ENCODE measurements at places on chromosomes 5 and 9.

- no peak for DNase-seq
These were observed 5.9 kb upstream of the SLC22A5 start for GRCh38 chr5:132363431-132364112.

DNA sequence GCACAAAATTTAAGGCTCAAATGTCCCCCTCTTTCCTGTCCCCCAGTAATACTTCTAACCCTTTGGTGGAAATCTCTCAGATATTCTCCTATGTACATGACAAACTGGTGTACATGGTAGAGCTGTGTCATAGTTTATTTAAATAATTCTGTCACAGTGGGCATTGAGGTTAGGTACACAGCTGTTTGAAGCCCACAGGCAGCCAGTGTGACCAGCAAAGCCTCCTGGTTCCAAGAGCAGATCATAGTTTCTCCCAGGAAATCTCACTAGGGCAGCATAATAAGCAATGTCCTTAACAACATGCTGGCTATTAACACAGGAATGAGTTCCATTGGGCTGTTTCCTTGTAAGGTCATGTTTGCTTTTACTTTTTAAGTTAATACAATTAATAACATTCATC is 63.9 kb downstream of the NDST1 start:
- no peak for DNase-seq

- DNase-seq, result no peak
These were observed 119.3 kb downstream of the RPS23 start for GRCh38 chr5:82158755-82159413.

DNA sequence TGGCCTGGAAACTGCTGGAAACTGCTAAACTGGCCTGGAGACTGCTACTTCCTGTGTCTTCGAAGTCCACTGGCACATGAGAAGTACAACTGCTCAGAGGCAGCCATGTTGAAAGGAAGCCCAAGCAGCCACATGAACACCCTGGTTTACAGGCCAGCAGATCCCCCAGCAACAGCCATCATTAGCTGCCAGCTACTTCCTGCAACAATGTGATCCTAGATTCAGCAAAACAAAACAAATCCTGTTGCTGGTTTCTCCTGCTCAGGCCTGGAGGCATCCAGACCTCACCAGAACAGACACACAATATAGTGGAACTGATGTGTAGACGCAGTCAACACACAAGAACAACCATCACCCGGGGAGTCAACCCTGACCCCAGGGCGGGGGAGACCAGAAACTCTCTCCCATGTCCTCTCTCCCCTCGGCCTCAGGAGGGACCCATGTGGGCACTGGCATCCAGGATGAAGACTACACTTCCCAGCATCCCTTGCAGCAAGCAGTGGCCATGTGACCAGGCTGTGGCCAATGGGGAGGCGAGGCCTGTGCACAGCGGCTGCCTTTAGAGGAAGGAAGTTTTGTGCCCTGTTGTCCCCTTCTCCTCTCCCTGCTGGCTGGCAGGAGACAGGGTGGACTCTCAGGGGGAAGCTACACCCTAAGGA is 9.2 kb upstream of the LCN15 start:
- no peak for DNase-seq

- DNase-seq, result no peak
These were observed 5.8 kb upstream of the RAB14 start for GRCh38 chr9:121207371-121207940.

- no peak for DNase-seq
These were observed 91.7 kb upstream of the SLCO6A1 start for GRCh38 chr5:102590467-102590866.

DNA sequence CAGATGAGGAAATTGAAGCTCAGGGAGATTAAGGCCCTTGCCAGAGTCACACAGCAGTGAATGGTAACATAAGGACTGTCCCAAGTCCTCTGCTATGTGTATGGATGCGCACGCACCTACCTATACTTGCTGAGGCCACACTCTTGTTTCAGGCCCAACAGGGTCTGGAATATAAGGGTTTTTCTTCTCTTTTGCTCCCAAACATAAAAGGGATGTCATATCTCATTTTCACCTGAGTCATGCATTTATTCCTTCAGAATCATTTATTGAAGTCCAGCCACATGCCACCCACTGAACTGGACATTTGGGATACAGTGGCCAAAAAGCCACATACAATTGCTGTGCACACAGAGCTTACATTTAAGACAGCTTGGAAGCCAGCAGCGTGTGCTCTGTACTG is 92.0 kb downstream of the SH3TC2 start:
- no peak for DNase-seq

DNA sequence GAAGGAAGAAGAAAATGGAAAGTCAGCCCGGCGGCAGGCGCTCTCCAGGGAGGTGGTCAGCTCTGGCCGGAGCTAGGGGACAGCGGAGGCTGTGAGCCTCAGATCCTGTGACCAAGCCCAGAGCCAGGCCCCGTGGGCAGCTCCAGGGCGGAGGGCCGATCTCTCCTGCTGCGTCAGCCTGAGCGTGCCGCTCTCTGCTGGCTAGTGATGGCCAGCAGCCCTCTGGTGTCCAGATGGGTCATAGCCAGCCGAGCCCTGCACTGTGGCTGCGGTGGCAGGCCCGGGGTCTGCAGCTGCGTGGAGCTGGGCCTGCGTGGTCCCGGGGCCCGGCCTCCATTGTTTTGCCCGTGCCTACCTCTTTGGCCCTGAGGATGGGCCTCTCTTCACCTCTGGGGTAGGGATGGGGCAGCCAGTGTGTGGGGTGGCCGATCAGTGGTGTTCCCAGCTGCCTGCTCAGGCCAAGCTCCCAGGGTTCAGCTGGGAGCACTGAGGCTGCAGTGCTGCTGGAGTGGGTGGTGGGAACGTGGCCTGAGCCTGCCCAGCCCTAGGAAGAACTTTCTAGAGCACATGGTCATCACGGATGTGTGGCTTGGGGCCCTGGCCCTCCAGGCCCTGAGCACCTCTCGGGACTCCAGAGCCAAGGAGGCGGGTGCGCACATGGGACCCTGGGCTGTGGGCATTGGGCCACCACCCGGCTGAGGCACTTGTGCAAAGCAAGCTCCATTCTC is 17.1 kb upstream of the NRARP start:
- no peak for DNase-seq

DNA sequence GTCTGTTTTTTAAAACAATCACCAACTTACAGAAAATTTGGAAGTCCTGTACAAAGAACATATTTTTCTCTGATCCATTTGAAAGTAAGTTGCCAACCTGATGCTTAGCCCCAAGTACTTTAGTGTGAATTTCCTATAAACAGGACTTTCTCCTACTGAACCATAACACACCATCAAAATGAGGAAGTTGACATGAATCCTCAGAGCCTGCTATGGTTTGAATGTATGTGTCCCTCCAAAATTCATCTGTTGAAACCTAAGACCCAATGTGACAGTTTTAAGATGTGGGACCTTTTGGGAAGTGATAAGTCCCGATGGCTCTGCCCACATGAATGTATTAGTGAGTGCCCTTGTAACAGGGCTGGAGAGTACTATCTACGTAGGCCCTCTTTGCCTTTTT is 6.4 kb upstream of the ACOT12 start:
- DNase-seq, result no peak

DNA sequence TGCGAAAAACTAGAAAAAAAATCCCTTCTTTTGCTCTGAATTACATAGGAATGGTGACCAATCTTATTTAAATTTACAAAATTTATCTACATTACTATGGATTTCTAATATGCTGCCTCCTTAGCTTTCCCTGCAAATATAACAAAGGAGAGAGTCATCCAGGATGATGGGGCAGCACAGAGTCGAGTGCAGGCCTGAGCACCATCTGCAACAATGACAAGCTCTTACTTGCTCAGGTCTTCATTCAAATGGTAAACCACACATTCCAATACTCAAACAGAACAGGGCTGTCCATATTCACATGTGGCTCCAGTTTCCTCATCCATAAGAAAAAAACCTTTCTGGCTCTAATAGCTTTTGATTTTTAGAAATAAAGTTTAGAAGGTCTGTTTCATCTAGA is 33.5 kb upstream of the ZNF354B start:
- DNase-seq, result no peak

DNA sequence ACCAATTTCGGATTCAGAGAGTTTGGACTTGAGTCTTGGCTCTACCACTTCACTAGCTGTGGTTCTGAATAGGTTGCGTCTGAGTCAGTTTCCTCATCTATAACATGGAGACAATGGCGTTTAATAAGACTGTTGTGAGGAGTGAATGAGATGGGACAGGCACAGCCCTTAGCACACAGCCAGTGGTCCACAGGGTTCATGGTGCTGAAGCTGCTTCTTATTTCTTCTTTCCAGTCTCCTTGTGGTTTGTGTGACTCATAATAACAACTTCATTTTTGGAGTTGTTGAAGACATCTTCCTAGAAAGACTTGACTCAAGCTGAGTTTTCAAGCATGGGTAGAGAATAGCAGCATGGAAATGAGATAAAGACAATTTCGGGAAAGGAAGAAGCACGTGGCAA is 172.6 kb upstream of the PPP2R2B start:
- no peak for DNase-seq

DNA sequence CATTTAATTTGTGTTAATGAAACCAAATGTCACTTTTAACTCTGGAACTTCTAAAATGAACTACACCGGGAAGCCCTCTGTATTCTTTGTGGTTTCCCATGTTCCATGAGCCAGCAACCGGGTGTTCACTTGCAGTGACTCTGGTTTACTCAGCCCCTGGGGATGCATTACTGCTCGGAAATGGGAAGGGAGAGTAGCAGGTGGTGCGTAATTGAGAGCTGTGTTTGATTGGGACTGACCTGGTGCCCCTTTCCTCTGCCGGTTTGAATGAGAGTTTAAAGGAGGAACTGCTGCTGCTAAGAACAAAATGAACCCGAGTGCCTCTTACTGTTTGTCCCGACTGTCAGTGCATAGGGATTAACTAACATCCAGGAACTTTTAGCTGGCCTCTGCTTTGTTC is 100.1 kb upstream of the DHFR start:
- DNase-seq, result no peak

DNA sequence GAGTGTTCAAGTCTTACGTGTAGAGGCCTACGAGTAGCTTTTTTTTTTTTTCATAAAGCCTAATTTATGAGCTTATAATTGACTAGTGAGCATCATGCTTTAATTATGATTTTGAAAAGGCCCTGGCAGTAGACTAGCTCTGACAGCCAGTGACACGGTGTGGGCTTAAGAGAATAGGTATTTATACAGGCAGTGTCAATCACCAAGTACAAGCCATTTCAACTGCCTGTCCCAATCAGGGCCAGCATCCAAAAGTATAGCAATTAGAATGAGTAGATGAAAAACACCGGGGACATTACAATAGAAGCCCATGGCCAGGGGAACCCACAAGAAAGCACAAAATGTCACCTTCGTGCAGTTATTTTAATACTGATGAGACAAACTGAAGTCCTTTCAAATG is 552.8 kb downstream of the CAAP1 start:
- no peak for DNase-seq

GRCh38 chr5:173029499-173029921 is 26.6 kb upstream of the CREBRF start:
- DNase-seq, result no peak

DNA sequence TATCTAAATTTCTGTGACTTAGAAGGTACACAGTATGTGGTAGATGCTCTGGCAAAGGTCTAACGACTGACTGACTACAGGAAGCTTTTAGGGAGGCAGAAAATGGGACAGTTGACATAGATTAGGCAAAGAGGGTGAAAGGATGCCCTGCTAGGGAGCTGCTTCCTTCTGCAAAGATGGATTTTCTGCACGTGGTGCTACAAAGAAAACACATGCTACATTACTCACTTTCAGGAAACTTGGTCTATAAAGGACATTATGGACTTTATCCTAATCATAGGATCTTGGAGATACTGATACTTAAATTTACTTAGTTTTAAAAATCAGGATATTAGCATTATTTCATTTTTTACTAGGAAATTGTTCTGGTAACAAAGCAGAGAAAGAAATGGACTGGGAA is 405.8 kb upstream of the ADAMTS16 start:
- DNase-seq, result no peak

DNA sequence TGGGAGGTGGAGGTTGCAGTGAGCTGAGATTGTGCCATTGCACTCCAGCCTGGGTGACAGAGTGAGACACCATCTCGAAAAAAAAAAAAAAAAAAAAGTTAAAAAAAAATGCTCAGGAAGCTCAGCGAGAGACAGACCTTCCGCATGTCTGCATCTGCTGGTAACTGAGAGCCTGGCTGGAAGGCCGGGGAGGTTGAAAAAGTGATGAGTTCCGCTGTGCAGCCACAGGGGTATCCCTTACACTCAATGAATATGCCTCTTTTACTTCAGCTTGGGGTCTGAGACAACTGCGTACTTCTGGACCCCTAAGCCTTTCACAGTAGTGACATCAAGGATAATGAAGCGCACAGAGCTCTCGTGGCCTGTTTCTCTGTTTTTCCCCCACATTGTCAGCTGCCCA is 179.9 kb upstream of the KLF4 start:
- no peak for DNase-seq

DNA sequence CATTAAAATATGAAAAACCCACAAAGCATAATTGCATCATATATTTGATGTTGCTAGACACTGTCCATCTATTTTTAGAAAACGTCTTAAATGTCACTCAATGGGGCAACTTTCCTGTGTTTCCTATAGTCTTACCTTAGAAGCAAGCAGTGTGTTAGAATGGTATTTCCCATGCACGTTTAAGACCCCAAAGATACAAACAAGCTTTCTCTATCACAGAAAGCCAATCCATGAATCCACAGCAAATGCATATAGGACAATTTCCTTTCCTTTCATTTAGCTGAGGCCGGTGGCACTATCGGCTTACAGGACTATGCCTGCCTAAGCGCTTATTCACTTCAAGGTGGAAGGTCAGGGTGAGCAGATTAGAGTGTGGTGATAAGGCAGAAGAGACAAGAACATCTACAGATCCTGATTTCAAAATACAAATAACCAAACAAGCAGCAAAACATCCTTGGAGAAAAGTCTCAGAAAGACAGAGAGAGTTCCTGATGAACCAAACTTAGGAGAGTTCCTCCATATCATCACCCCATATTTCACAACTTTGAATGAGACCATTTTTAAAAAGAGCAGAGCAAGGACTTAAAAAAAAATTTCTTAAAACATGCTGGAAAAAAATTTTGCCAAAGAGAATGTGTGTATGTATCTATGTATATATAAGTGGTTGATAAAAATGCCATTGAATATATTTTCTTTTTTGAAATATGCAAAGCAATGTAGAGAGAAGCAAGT is 57.2 kb downstream of the MEF2C start:
- DNase-seq, result no peak

- DNase-seq, result no peak
These were observed 21.8 kb downstream of the PPIC start for GRCh38 chr5:123014689-123015088.

DNA sequence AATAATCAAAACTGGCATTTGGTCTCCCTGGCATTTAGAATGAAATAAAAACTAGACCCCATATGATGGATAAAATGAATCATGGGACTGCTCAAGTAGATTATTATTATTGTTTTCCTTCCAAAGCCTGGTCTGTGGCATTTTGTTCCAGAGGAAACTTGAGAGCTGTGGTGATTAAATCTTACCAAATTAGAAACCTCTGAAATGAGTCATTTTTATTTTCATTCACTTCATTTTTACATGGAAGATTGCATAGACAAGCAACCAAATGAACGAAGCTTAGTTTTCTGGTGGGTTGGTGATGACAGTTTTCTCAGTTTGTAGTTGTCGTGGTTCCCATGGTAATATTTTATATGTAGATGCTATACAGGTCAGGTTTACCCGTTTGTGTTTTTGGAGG is 23.4 kb downstream of the PAM start:
- DNase-seq, result no peak

GRCh38 chr5:143195491-143195890 is 208.0 kb downstream of the NR3C1 start:
- DNase-seq, result no peak
